ENCODE measurements at places on chromosomes 1 and 21.

- peaks cover 11% of the 10 kb centered on the region for H3K4me1 ChIP-seq
- no peak within 1 kb of the TSS for H3K27ac ChIP-seq
- H3K4me3 ChIP-seq, result no peak within 1 kb of the TSS
- DNase-seq, result no peak
- H3K27me3 ChIP-seq, result no peaks in the 10 kb centered on the region
Measured at GRCh38 chr1:28176492-28177470, at the start of gene PTAFR. PTAFR (minus strand) TSS chr1:28176690; CDS start chr1:28151021, 25,669 bp downstream.

DNA sequence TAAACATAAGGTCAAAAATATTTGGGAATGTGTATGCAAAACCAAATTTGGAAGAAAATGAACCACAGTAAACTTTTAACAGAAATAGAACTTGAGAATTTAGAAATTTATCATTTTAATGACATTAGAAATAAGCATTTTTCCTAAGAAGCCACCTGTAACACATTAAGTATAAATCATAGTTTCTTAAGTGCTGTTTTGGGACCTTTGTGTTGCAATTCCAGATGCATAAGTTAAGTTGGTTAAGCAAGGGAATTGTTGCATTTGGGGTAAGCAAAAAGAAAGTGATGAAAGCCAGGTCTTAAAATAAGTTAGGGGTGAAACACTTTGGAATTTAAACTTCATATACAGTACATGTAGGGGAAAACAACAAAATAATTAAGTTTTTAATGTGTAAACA is 49.8 kb downstream of the CDKN2C start:
- H3K27me3 ChIP-seq, result no peaks in the 10 kb centered on the region
- H3K4me1 ChIP-seq, result no peaks in the 10 kb centered on the region
- H3K4me3 ChIP-seq, result no peak overlapping the region
- DNase-seq, result no peak

GRCh38 chr21:26810676-26811415 is 34.4 kb downstream of the ADAMTS1 start:
- no peaks in the 10 kb centered on the region for H3K4me1 ChIP-seq
- no peaks in the 10 kb centered on the region for H3K36me3 ChIP-seq
- no peaks in the 10 kb centered on the region for H3K27me3 ChIP-seq
- no peak overlapping the region for H3K4me3 ChIP-seq
- no peak overlapping the region for H3K27ac ChIP-seq
- DNase-seq, result no peak

DNA sequence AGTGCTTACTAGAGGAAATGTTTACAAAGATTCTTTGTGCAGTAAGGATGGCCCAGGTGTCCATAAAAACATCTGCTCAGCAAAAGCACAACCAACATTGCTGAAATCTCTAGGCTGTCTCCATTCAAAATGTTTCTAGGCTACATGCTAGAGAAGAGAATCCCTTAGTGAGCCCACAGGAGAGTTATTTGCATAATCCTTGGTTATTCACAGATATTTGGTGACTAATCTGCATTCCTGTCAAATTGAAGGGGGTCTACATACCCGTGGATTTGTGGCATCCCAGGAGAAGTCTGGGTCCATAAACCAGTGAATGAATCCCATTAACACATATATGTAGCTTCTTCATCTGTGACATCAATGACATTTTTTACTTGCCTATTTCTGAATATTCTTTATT is 261.3 kb upstream of the ESRRG start:
- no peaks in the 10 kb centered on the region for H3K36me3 ChIP-seq
- DNase-seq, result no peak
- no peak overlapping the region for H3K4me3 ChIP-seq
- H3K27ac ChIP-seq, result no peak overlapping the region

DNA sequence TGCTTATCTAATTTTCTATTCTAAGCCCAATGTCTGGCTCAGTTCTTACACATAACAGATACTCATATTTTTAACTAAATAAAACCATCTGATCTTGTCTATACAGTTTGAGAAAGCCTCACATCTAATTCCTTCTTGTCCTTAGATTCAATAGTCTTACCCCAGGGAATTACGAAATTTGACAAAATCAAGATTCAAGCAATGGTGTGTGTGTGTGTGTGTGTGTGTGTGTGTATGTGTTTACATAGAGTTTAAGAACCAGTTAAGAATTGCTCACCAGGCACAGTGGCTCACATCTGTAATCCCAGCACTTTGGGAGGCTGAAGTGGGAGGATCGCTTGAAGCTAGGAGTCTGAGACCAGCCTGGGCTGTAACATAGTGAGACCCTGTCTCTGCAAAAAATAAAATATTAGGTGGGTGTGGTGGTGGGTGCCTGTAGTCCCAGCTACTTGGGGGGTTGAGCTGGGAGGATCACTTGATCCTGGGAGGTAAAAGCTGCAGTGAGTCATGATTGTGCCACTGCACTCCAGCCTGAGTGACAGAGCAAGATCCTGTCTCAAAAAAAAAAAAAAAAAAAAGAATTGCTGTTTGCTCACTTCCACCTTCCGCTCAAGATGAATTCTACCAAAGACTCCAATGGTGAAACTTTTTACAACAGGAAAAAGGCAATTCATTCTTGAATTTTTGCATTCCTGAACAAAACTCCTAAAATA is 6.2 kb downstream of the WDR64 start:
- no peak for DNase-seq
- no peak overlapping the region for H3K4me3 ChIP-seq
- no peaks in the 10 kb centered on the region for H3K36me3 ChIP-seq
- no peaks in the 10 kb centered on the region for H3K4me1 ChIP-seq
- H3K27ac ChIP-seq, result no peak overlapping the region

- H3K4me1 ChIP-seq, result no peaks in the 10 kb centered on the region
- H3K36me3 ChIP-seq, result peaks cover 12% of the 10 kb centered on the region
- H3K27ac ChIP-seq, result no peak overlapping the region
- H3K27me3 ChIP-seq, result no peaks in the 10 kb centered on the region
- DNase-seq, result no peak
- no peak overlapping the region for H3K4me3 ChIP-seq
Measured at GRCh38 chr1:27755286-27755685, 17.7 kb upstream of the STX12 start.

- DNase-seq, result no peak
- H3K4me3 ChIP-seq, result no peak overlapping the region
- H3K4me1 ChIP-seq, result no peaks in the 10 kb centered on the region
- H3K27ac ChIP-seq, result no peak overlapping the region
- no peaks in the 10 kb centered on the region for H3K27me3 ChIP-seq
Measured at GRCh38 chr1:60425528-60425927, 352.0 kb upstream of the C1orf87 start.

DNA sequence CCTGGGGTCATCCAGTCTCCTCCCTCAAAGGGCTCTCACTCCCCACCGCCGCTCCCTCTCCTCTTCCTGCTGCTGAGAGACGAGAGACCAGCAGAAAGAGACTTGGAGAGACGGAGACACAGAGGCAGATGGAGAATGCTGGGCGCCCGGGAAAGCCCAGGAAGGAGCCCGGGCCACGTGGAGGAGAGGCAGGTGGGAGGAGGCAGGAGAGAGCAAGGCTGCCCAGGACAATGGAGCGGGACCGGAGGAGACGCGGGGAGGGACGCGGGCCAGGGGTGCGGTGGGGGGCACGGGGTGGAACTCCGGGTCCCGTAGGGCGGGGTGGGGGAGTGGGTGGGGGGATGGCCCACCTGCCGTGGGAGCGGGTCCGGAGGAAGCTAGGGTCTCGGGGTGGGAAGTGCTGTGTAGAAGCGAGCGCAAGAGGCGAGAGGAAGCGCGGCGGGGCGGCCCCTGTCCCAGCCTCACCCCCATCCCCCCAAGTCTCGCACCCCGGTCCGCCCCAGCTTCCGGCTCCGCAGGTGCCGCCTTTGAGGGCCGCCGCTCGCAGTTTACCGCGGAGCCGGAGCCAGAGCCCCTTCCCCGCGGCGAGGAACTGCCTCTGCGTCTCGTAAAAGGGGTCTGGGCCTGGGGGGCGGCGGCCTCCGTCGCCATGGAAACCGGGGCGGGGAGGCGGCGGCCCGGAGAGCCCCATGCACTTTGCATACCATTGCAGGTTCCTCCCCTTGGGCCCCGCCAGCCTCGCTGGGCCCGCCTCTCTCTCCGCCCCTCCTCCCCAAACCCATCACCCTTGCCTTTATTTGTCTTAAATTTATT is 11.7 kb upstream of the EPHA2 start:
- H3K27ac ChIP-seq, result peak overlapping the region; percentile 79
- peak; percentile 87 for DNase-seq

All from neuronal stem cell (in vitro differentiated cells).